ENCODE measurements at places on chromosomes 12 and 14.

GRCh38 chr12:20211981-20212421 is 156.3 kb upstream of the PDE3A start:
- DNase-seq = no peak

DNA sequence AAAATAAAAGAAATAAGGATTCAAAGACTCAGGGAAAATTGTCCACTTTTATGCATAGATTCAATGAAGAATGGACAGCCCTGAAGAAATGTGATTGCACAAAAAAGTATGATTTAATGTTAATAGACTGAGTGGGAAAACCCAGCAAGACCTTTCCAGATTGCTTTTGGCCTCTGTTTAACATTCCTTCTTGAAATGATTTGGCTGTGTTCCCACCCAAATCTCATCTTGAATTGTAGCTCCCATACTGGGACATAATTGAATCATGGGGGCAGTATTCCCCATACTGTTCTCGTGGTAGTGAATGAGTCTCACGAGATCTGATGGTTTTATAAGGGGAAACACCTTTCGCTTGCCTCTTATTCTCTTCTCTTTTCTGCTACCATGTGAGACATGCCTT is 1316.9 kb upstream of the SEL1L start:
- no peak for DNase-seq

DNA sequence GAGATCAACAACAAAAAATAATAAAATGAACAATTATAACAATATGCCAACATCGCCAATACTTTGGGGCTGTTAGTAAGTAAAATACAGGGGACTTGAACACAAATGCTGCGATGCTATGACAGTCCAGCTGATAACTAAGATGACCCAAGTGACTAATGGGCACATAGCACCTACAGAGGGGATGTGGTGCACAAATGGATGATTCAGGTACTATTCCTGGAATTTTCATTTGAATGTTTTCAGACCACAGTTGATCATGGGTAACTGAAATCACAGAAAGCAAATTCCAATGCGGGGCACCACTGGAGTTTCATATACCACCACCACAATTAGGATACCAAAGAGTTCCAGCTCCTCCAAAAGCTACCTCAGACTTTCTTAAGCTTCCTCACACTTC is 82.9 kb downstream of the RCOR1 start:
- no peak for DNase-seq

DNA sequence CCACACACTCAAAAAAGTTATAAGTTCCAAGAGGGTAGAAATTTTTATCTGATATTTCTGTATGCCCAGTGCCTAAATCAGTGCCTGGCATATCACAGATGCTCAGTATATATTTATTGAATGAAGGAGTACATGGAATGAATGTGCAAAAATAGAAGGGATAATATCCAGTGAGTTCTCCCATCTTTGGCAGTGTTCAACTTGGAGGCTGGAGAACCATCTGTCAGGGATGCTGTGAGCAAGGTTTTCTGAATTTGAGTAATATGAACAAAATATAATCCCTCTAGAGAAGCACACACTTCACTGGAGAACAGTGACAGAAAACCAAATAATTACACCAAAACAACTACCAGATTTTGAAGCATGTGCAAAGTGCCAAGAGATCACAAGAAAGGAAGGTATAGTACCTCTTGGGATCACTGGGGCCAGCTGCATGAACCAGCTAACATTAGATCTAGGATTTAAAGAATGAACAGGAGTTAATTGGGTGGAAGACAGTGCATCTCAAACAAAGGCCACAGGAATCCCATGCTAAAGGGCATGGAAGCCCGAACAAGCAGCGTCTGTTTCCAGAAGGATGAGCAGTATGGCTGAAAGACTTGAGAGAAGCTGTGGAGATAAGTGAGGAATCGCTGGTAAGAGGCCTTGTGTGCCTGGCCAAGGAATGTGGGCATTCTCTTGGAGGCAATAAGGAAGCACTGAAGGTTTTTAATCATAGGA is 11.5 kb downstream of the SLC8A3 start:
- DNase-seq = no peak

DNA sequence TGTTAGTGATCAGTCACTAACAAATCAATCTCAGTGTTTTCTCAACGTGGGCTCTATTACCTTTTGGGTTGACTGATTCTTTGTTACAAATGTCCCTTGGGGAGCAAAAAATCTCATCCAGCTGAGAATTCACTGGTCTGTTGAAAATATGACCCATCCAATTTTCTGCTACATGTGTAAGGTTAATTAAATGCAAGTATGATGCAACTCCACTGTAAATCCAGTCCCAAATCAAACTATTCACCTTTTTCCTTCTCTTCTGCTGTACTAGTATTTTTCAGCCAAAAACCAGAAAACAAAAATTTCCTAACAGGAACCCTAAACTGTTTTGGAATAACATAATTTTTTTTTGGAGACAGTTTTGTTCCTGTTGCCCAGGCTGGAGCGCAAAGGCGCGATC is 2.2 kb downstream of the ERH start:
- DNase-seq = no peak

- DNase-seq = peak; percentile 26
Measured at GRCh38 chr12:14403711-14404196, 38.3 kb downstream of the ATF7IP start.

GRCh38 chr12:65584016-65584415 is 240.3 kb upstream of the HMGA2 start:
- DNase-seq = no peak

DNA sequence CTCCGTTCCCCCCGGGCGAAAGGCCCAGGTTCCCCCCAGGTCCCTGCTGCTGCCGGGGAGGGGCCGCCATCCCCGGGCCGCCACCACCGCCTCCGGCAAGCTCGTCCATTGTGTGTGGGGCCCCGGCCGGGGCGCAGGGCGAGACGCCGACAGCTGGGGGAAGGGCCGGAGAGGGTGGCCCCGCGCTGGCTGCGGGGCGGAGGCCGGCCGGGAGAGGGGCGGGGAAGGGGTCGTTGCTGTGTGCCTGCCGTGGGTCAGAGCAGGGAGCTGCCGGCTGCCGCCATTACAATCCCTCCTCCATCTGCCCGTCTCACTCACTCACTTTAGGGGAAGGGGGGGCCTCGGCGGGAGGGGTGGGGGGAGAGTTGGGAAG is at the start of gene STRN3:
STRN3 (minus strand) TSS at position 303 of the 373 bp plus-strand sequence; CDS start at position 109, 194 bp downstream.
- no peak for DNase-seq

GRCh38 chr12:109830718-109831117 is 2.5 kb downstream of the TRPV4 start:
- no peak for DNase-seq

GRCh38 chr14:55781046-55781445 is 201.0 kb downstream of the KTN1 start:
- no peak for DNase-seq

- no peak for DNase-seq
Measured at GRCh38 chr14:38856798-38857197, 246.2 kb downstream of the SEC23A start.

GRCh38 chr12:118249547-118249946 is 113.6 kb downstream of the PEBP1 start:
- no peak for DNase-seq

DNA sequence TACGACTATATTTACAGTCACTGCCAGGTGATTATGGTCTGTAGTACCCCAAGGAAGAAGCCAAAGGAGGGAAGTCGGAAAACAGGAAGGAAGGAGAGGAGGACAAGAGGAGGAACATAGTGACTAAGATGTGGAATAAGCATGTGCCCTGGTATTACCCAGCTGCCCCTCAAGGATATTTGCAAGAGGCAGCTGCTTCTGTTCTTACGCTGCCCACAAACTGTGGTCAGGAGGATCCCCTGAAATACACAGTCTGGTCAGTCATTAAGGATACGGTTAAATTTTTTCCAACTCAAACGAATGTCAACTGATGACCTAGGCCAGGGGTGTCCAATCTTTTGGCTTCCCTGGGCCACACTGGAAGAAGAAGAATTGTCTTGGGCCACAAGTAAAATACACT is 126.5 kb downstream of the CMAS start:
- no peak for DNase-seq

GRCh38 chr14:35964697-35965286 is 138.7 kb downstream of the BRMS1L start:
- no peak for DNase-seq

DNA sequence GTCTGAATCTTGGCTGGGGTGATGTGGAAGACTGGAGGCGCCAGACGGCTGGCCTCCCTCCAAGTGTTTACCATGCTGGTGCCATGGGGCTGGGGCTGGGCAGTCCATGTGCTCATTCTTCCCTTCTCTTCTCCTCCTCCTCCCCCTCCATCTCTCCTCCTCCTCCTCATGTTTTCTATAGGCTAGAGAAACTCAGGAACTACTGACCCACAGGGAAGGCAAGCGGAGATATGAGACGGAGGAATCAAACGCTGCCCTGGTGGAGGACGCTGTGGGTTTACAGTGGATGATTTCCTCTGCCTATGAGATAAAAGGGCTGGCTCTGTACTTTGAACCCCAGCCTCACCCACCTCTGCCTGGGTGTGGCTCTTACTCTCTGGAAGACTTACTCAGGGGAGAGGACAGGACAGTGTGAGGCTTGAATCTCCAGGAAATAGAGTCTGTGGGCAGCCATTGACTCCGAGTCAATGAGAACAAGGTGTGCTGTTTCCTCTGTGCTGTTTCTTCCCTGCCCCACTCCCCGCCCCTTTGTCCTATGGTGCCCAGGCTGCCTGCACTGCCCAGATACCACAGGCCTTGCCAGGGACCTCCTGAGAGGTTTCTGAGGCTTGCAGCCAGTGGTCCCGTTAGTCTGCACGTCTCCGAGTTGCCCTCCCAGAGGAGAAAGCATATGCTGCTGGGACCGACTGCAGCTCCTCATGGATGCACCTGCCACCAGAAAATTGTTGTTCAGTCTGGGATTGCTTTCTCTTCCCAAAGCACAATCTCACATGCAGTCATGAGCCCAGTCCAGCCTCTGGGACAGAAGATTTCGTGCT is 132.6 kb upstream of the ARHGAP5 start:
- no peak for DNase-seq

DNA sequence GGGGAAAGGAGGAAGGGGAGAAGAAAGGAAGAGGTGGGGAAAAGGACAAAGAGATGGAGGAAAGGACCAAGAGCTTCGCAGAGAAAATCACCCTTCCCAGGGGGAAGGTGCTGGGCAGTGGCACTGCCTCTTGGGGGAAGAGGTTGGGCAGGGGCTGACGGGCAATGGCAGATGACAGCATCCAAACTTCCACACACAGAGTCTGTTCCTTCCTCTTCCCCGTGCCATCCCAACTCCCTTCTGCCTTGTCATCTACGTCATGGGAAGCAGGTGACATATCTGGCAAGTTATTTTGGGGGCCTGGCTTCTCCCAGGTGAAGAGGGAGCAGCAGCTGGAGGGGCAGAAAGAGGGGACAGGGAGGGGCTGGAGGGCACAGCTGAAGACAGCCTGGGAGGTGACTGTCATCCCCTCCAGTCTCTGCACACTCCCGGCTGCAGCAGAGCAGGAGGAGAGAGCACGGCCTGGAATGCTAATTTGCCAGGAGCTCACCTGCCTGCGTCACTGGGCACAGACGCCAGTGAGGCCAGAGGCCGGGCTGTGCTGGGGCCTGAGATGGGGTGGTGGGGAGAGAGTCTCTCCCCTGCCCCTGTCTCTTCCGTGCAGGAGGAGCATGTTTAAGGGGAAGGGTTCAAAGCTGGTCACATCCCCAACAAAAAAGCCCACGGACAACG is 43.9 kb upstream of the IQSEC3 start:
- no peak for DNase-seq

GRCh38 chr12:45234139-45234865 is 18.4 kb downstream of the ANO6 start:
- DNase-seq = peak; percentile 75

GRCh38 chr14:77306851-77307496 is 13.7 kb downstream of the POMT2 start:
- DNase-seq = no peak

GRCh38 chr14:73761618-73762355 is 47.6 kb upstream of the PNMA1 start:
- no peak for DNase-seq

GRCh38 chr12:123634142-123634561 is 523 bp downstream of the GTF2H3 start:
- DNase-seq = no peak

DNA sequence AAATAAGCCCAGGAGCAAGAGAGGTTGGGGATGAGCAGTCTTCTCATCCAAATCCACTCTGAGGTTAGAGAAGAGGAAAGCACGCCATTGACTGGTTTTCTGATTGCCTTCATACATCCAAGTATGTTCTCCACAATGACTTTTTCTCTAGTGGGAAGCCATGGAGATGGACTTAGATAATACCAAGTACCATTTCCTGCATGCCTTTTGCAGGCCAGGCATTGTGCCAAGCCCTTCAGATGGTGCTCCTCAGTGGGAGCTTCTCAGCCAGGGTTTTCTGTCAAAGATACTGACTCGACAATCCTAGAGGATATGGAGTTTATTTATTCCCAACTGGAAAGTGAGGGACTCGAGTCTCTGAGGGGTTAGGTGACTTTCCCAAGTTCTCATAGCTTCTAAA is 218.0 kb downstream of the ZFP36L1 start:
- DNase-seq = no peak

DNA sequence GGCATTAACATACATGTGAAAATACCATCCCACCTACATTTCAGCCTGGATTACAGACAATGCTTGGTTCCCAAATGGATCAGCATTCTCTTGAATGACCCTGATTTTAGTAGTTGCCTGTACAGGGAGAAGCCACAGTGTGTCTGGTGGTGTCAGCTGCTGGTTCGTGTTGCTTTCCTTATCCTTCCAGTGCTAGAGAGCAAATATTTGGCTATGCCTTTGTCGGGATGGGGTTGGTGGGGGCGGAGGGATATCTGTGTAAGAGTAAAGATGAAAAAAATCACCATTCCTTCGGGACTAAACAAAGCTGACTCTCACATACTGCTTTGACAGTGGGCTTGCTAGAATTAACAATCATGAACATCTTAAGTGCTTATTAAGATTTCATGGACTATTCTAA is 96.0 kb downstream of the PTPRR start:
- no peak for DNase-seq
